ENCODE measurements at places on chromosomes 2 and 18.

- H3K4me1 ChIP-seq, result peaks cover 3% of the 10 kb centered on the region
- DNase-seq, result no peak
- no peaks in the 10 kb centered on the region for H3K27me3 ChIP-seq
- no peak overlapping the region for H3K4me3 ChIP-seq
Observed at GRCh38 chr18:74625157-74625556, 27.5 kb downstream of the ZNF407 start.

- no peak for DNase-seq
- no peaks in the 10 kb centered on the region for H3K36me3 ChIP-seq
- H3K27ac ChIP-seq, result no peak overlapping the region
- H3K4me1 ChIP-seq, result no peaks in the 10 kb centered on the region
Observed at GRCh38 chr2:237208373-237209260, 122.9 kb downstream of the COPS8 start.

- no peak overlapping the region for H3K4me3 ChIP-seq
- peaks cover 9% of the 10 kb centered on the region for H3K27me3 ChIP-seq
- H3K36me3 ChIP-seq, result peaks cover 23% of the 10 kb centered on the region
- no peak for DNase-seq
- H3K27ac ChIP-seq, result no peak overlapping the region
Observed at GRCh38 chr2:128710242-128710641, 391.6 kb upstream of the HS6ST1 start.

DNA sequence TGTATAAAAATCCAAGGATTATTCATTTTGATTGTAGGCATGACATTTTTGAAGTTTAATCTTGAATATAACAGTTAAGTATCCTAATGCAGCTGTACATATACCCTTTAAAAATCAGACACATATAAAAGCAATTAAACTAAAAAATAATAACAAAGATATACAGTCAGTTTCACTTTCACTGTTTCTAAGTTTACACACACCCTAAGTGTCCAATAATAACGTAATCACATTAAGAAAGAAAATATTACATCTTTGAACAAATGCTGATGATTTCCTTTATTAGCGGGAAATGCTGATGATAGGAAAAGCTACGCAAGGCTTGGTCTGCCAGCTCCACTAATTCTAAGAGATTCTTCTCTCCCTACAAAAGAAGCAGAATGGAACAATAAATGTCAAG is 38.8 kb downstream of the RTTN start:
- no peak for DNase-seq
- H3K27me3 ChIP-seq, result no peaks in the 10 kb centered on the region
- H3K36me3 ChIP-seq, result peaks cover 35% of the 10 kb centered on the region
- H3K27ac ChIP-seq, result no peak overlapping the region
- H3K4me3 ChIP-seq, result no peak overlapping the region

- peak overlapping the region; percentile 99 for H3K27ac ChIP-seq
- H3K4me1 ChIP-seq, result peaks cover 56% of the 10 kb centered on the region
- peaks cover 10% of the 10 kb centered on the region for H3K36me3 ChIP-seq
Observed at GRCh38 chr2:213148572-213149261, 2.7 kb downstream of the IKZF2 start.

- H3K27me3 ChIP-seq, result no peaks in the 10 kb centered on the region
- no peak for DNase-seq
- H3K27ac ChIP-seq, result no peak overlapping the region
- no peaks in the 10 kb centered on the region for H3K36me3 ChIP-seq
- H3K4me1 ChIP-seq, result no peaks in the 10 kb centered on the region
Observed at GRCh38 chr2:168970711-168971233, 60.4 kb downstream of the ABCB11 start.

- H3K36me3 ChIP-seq, result no peaks in the 10 kb centered on the region
- H3K27ac ChIP-seq, result no peak overlapping the region
- DNase-seq, result no peak
- peaks cover 5% of the 10 kb centered on the region for H3K4me1 ChIP-seq
- H3K27me3 ChIP-seq, result no peaks in the 10 kb centered on the region
Observed at GRCh38 chr18:49768051-49768391, 45.3 kb downstream of the ACAA2 start.
